ENCODE measurements at places on chromosomes 1 and 21.

DNA sequence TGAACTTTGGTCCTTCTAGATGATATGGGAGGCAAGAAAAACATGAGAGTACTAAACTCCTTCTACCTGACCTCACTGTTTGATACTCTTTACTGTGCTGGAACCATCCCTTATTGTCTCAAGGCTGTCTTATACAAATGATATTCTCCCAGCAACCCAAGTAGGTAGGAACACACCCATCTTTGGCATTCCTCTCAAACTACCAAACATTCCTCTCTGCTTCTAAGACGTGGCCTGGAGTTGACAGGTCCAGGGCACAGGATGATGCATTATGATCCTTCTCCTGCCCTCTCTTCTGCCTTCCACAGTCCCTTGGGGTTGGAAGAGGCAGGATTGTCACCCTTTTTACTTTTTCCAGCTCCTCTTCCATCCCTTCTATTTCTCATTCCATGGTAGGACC lies 90.5 kb downstream of the SPATA17 start:
- no peak for DNase-seq

DNA sequence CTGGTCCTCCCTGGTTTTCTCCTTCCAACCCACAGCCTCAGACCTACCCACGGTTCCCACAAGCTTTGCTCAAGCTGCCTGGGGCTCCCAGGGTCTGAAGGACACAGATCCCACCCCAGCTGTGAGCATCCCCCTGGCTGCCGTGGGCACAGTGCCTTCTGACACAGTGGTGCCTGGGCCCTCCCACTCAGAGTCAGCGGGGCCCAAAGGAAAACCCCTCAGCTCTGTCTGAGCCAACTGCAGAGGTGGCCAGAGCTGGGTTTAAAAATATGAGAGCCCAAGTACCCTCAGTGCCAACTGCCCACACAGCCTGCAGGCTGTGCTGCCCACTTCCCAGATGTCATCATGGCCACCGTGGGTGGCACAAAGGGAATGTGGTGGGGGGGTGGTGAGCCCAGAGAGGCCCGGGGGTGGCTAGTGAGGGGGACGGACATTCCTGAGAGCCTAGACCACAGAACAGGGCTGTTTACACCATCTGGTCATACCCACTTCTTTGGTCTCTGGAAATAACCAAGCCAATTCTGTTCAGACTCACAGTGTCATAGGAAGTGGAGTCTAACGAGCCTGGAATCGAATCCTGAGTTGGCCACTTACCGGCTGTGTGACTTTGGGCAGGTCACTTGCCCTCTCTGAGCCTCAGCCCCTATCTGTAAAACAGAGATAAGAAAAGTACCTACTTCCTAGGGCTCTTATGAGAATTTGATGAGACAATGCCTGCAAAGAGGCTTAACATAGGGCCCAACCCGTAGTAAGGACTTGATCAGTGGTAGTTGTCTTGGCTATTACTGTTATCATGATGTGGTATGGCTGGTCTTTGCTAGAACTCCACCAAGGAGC lies 85.5 kb downstream of the CAMK2N1 start:
- peak; percentile 25 for DNase-seq

GRCh38 chr1:212559929-212560328 lies 48.6 kb upstream of the ATF3 start:
- no peak for DNase-seq

- DNase-seq, result peak; percentile 95
Measured at GRCh38 chr1:232110281-232111090, 483.9 kb downstream of the DISC1 start.

- DNase-seq, result no peak
Measured at GRCh38 chr1:92365378-92366039, 66.7 kb downstream of the RPAP2 start.

DNA sequence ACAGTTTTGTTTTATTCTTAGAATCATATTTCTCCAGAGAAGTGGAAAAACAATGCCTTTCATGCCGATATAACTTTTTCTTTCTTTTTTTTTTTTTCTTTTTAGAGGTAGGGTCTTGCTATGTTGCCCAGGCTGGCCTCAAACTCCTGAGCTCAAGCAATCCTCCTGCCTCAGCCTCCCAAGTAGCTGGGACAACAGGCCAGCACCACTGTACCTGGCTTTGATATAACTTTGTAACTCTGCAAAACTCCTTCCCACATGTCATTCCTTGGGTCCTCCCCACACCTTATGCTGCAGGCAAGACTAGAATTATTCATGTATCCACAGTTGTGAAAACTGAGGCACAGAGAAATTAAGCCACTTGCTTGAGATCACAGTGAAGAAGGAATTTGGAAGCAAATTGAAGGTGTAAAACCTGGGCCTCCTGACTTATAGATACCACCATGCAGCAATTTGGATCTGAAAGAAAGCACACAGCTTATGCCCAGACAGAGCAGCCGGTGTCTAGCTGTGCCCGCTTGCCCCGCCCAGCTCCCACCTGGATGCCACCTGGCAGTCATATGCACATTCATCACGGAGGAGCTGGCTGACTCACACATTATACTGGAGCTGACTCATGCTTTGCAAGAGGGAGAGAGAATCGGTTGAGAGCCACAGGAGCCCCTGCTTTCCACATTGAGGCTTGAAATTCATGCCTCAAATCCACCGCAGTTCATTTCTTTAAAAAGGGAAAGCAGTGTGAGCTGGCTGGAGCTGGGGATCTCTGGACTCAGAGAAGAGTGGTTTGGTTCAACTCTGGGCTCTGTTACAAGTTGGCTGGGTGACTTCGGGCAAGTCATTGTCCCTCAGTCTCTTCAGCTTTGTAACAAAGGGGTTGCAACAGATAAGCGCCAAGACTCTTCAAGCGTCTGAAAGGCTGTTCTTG lies 8.3 kb upstream of the SLC2A1 start:
- peak; percentile 93 for DNase-seq

DNA sequence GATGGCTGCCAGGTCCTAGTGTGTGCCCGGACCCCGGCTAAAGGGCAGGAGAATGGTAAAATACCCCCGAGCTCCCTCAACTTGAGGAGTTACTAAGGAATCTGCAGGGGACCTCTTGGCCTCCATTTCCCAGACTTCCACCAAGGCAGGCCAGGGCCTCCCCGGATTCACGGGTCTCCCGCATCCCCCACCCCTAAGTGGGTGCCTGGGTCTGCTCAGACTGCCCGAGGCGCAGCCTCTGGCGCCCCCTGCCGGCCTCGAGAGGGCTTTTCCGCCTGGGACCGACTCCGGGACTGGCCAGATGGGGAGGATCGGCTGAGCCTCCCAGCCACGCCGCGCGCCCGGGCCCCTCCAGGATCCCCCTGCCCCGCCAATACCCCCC lies 1.7 kb downstream of the PLEKHG5 start:
- DNase-seq, result peak; percentile 72

- no peak for DNase-seq
Measured at GRCh38 chr1:187275985-187276575, 447.3 kb downstream of the PLA2G4A start.

DNA sequence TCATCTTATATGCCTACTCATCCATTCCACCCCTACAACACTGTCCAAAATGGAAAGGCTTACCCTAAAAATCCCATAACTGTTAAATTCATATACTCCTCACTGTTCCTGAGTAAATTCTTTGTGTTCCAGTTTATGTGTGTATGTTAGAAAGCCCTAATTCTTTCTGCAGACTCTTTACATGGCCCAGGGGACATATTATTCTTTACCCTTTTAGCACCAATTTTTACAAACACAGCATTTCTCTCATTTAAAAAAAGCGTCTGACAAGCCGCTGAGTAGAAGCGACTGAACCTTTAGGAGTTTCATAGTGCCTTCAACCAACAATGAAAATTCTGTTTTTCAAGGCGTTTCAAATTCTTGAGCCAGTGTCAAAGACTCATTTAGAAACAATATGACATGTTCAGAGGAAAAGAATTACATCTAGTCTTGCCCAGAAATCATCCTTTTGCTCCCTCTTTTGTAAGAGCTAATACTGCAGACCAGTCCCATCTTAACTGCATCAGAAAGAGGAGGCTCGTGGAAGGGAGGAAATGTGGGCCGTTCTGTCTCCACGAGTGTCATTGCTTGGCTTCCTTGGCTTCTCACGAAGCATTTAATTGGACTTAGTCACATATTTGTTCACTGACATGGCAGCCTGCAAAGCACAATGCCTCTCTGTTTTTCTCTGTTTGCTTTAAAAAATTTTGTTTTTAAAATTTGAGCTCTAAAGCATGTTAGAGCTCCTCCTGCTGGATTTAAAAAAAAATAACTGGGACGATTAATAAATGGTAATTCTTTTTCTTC lies 21.3 kb upstream of the C1orf105 start:
- DNase-seq, result peak; percentile 91

DNA sequence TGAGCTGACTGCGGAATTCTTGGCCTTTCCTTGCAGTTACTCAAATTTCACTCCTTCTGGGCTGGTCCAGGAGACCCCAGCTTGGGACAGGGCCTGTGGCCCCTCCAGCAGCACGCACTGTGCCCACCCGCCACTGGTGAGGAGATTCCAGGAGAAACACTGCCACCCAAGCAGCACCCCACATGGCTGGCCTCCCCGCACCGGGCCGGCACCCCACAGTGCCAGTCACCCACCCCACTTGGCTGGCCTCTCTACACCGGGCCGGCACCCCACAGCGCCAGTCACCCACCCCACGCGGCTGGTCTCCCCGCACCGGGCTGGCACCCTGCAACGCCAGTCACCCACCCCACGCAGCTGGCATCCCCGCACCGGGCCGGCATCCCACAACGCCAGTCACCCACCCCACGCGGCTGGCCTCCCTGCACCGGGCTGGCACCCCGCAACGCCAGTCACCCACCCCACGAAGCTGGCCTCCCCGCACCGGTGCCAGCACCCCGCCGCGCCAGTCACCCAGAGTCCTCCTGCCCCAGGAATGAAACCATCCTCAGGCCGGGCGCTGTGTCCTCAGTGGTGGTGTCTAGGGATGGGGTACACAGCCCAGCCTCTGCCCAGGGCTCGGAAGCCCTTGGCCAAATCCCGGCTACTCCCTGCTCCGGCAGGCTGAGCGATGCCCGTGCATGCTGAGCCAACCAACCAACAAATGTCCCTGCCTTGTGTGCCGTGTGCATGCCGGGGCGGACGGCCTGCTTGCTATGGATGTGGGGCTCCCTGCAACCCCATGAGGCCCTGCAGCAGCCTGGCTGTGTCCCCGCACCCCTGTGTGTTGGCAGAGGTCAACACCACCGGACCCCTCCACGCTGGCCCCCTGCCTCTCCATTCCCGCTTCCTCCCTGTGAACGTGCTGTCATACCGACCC lies 38.6 kb upstream of the TSPEAR start:
- DNase-seq, result no peak

GRCh38 chr1:234884006-234884405 lies 244.6 kb downstream of the TOMM20 start:
- DNase-seq, result no peak

- DNase-seq, result no peak
Measured at GRCh38 chr21:13368200-13368599, 241.4 kb upstream of the POTED start.

GRCh38 chr1:170707959-170708655 lies 44.2 kb downstream of the PRRX1 start:
- peak; percentile 96 for DNase-seq

DNA sequence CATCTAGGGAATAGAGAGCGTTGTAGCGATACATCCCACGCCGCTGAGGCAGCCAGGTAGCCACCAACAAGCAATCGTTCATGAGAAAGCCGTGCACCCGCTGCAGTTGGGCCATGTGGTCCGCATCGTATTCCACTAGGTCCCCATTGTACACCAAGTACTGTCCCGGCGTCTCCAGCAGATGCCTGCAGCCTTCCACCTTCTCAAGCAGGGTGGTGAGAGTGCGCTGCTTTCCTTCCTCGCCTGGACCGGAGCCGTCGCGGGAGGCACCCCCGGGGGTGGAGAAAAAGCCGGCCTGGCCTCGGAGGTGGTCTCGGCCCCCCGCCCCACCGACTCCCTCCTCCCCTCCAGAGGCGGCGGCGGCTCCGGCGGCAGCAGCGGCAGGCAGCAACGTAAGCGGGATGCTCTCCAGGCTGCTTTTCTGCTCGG lies 595 bp downstream of the EXOC8 start:
- DNase-seq, result peak; percentile 23

- DNase-seq, result peak; percentile 10
Measured at GRCh38 chr1:173112129-173112528, 61.4 kb upstream of the TNFSF18 start.

DNA sequence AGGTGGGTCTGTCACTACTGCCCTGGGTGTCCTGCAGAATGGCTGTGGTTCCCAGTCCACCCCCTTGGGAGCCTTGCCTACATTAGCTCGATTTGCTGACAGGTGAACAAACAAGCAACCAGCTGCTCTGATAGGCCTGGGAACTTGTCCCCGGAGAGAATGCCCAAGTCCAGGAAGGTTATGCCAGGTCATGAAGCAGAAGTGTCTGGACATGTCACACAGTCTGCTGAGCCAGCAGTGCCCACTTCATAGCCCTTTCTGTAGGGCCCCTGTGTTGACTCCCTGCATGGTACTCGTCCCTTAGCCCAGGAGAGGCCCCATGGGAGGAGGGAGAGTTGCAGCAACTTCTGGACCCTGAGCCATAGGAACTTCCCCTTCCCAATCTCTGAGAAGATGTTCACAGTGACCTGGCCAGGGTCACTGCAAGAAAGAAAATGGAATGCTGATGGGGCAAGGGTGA lies 31.0 kb downstream of the UCK2 start:
- DNase-seq, result no peak

Data from EL (cell line).